ENCODE measurements at places on chromosomes 12 and 14.

DNA sequence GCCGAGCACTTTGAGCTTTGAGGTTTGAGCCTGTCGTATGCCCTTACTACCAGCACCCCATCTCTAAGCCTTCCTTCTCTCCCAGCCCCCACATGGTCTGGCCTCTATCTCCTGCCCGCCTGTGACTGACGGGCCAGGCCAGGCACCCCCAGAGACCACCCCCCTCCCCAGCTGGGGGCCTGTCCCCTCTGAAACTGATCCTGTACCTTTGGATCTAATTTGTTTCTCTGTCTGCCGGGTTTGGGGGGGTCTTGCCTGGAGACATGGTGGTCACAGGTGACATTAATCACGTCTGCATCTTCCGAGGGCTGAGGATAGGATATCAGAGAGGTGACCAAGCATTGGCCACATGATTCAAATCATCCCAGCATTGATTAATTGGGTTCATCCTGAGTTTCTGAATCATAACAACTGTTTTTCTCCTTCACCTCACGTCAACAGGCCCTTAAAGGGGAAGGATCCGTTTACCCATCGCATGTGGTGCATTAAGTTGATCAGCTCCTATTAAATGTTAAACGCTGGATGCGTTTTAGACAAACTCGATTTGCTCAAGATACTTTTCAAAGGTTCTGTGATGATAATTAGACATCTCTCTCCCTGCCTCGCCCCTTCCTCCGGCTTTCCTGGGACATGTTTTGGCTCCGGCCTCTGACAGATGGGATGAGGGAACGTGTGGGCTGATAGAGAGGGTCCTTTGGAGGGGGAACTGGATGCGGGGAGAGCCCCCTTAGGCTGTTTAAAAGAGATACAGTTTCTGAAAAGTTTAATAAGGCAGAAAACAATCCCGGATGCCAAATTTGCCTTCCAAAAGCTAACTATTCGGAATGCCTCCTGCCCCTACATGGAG is 63.3 kb upstream of the TBX3 start:
- DNase-seq, result no peak

DNA sequence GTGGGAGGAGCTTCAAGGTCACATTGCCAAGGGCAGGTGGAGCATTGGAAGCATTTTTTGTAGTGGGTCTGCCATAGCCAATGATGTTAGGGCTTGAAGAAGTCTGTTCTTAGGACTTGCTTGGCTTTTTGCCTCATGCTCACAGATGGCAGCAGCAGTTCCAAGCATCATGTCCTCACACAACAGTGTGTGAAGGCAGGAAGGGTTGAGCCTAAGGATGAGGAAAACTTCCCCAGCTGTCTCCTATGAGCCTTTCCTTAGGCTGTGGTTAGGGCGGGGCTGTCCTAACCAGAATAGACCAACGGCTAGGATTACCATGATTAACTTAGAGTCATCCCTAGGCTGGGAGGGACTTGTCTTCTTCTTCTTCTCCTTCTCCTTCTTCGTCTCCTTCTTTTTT is 76.2 kb upstream of the KCNA1 start:
- no peak for DNase-seq

GRCh38 chr12:8156845-8157244 is at the start of gene ZNF705A:
TSS of gene ZNF705A (plus strand) at chr12:8157015. CDS start at chr12:8172626, 15,611 bp downstream.
- DNase-seq, result no peak

GRCh38 chr12:118827606-118828005 is 153.7 kb upstream of the SRRM4 start:
- DNase-seq, result no peak

DNA sequence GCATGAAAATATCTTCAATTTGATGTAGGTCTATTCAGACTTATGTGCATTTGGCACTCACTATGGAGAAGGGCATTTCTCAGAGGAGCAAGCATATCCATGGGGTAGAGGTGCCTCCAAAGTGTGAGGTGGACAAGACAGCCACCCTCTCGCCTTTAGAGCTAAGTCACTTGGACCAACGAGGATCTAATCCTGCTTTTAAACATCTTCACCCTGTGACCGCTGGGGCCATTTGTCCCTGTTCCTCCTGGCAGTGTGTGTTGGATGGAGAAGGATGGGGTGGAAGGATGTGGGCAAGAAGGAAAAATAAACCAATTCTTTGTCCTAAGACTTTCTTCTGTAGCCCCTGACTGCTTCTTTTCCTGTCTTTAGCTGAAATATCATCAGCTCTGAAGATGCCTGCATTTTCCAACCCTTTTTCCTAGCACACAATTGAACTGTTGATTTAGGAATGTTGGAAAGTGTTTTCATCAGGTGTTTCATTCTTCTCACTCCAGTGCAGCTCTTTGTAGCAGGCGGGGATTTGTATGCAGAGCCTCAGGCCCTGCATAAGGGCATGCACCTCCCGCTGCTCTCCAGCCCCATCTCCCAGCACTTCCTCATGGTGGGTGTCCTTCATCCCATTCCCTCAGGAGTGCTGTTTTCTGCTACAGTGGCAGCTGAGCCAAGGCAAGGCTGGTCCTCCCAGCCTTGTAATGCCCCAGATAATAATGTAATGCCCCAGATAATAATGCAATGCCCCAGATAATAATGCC is 5.3 kb downstream of the FGF6 start:
- no peak for DNase-seq

- DNase-seq, result no peak
Observed at GRCh38 chr12:93149229-93149628, 220.1 kb upstream of the EEA1 start.

All from WERI-Rb-1 (cell line).